Fibroblast of skin of back (primary cell): ENCODE measurements at places on chromosomes 3 and 15.

DNA sequence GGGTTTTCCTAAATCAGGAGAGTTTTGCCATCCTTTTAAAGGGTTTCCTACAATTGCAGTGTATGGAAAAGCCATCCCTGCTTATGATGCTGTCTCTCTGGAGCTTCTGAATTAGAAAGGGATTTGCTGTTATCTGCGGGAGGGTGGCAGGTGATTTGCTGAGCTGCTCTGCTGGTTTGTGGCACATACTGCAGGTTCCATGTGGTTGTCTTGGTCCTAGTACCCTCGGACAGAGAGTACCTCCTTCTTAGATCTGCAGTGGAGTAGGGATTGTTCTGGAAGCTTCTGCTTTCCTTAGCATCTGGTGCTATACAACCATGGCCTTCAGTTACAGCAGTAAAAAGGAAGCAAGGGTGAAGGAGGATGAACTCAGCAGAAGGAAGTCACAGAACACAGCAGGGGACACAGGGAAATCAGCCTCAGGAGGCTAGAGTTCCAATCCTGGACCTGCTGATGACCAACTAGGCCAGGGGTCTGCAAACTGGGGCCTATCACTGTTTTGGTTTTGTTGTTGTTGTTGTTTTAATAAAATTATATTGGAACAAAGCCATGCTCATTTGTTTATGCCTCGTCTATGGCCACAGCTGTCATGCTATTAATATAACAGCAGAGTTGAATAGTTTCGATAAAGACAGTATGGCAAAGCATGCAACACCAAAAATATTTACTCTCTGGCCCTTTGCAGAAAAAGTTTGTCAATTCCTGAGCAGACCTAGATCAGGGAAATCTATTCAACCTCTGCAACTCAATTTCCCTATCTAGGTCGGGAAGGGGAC, 39.5 kb downstream of the STARD5 start:
- no peak for DNase-seq

GRCh38 chr15:62992302-62992701, 50.2 kb upstream of the TPM1 start:
- no peak for DNase-seq

DNA sequence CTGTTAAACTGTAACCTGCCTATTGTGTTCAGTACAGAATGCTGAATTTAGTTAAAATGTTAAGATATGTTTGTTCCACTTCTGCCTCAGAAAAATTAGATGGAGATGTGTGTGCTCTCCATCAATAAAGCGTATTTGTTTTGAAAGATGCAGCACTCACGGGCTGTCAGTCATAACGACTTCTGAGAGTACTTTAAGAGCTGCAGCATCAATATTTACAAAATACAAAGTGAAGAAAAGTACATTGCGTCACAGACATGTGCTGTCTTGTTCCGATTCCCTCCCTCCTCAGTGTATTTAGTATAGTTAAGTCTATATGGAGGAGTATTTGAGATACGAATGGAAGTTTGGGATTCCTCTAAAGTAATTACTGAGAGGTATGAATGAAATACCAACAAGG, 166.6 kb downstream of the BBX start:
- DNase-seq = no peak

GRCh38 chr15:41797201-41797944, 23.1 kb downstream of the MAPKBP1 start:
- DNase-seq = no peak

GRCh38 chr15:41945731-41946130, 26.6 kb downstream of the EHD4 start:
- no peak for DNase-seq

DNA sequence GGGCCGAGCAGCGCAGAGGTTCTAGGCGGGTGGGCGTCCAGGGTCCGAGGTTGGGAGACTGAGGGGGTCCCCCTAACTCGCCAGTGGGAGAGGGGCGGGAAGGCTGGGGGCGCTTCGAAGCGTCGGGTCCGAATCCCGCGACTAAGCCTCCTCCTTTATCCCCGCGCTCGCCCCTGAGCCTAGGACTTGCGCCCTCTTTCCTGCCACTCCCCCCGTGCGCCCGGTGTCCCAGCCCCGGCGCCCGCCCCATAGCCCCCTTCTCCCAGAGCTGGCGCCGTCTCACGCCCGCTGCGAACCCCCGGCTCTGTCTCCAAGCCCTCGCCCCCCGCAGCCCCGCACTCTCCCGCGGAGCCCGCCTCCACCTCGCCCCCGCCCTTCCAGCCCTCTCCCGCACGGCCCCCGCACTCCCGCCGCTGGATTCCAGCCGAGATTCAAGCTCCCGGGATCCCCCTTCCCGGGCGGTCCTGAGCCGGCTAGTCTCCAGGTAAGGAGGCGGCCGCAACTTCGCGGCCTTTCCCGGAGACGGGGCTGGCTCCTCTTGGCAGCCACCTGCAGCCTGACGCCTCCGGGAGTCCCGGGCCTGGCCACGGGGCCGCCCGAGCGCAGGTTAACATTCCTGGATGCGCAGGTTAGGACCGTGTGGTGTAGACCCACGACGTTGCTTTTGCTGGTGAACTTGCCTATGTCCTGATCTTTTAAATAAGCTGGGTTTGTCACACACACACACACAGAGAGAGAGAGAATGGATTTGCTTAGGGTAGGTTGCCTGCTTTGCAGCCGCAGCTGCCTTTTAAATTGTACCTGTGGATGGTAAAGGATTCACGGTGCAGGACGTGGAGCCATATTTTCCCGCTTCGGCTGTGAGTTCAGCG, 563 bp downstream of the PXYLP1 start:
- no peak for DNase-seq

GRCh38 chr3:129864519-129864918, 29.0 kb downstream of the TMCC1 start:
- DNase-seq = peak; percentile 12

GRCh38 chr3:190739641-190740185, 122.8 kb downstream of the GMNC start:
- DNase-seq = peak; percentile 32

GRCh38 chr3:142276781-142277180, 51.4 kb upstream of the GK5 start:
- DNase-seq = no peak

DNA sequence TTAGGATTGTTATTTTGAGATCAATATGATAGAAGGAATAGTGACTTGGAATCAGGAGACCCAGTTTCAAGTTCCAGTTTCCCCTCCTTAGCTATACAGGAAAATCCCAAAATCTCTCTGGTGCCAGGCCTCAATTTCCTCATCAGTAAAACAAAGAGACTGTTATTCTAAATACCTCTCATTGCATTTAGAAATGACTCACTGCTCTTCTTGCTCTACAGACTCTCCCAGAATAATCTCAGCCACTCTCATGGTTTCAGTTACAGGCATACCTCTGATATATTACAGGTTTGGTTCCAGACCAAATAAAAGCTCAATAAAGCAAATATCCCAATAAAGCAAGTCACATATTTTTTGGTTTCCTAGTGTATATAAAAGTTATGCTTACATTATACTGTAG, 28.3 kb downstream of the IMPG2 start:
- no peak for DNase-seq
